Panc1 (cell line): ENCODE measurements at places on chromosomes 2 and 18. TPM values are rescaled to one million over a fixed set of nuclear protein-coding genes. Genes with fewer than 3 reads are reported as not detected.

NOL4 gene
- total RNA-seq, result 1.1 TPM

DNA sequence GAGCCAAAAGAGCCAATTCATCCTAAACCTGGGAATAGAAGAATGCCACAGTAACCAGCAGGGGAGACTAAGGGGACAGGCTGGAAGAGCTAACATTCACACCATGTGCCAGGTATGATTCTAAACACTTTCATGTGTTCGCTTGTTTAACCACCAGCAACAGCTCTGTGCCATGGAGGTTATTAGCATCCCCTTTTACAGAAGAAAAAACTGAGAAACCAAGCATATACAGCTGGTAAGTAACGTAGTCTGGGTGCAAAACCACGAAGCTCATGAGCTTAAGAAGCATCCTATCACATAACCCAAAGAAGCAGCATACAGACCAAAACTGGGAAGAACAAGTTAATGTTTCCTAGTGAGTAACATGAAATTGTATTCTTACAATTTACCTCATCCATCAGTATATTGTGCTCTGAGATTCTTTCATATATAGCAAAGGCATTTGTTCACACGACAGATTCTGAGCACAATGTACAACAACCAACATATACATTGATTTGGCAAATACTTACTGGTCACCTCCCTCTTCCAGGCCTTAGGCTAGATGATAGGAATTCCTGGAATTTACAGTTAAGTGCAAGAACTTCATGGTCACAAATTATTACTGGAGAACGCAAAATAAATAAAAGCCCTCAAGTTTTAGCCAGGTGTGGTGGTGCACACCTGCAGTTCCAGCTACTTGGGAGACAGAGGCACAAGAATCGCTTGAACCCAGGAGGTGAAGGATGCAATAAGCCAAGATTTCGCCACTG is 36.5 kb upstream of the HNRNPA3 start:
- DNase-seq, result no peak

FAM110C gene
- 0.13 TPM for total RNA-seq

- no peak for DNase-seq
Observed at GRCh38 chr2:238127165-238128060, 11.1 kb upstream of the KLHL30 start.

GRCh38 chr2:44767691-44768090 is 173.8 kb upstream of the SIX3 start:
- DNase-seq, result no peak

DNA sequence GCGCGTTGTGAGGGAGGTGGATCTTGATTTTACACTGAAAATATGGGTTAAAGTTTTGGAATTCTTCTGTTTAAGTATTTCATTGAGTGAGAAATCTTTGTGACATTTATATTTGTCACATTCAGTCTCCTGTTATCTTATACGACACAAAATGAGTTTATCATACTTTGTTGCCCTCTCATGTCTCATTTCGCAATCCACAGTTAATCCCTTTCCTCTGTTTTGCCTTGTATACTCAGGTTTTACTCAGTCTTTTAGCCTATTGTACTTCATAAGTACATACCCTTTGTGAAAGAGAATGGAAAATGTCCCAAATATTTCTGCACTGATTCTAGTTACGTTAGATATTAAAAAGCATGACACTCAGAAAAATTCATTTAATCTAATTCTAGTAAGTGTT is 142.7 kb downstream of the ATP9B start:
- no peak for DNase-seq

ARHGAP25 gene
- 0.49 TPM for total RNA-seq

GRCh38 chr2:41907771-41908207 is 140.0 kb upstream of the PKDCC start:
- no peak for DNase-seq

- no peak for DNase-seq
Observed at GRCh38 chr2:68646303-68646702, 2.9 kb downstream of the PROKR1 start.

SLC9A4 gene
- total RNA-seq, result not detected

GRCh38 chr2:236601316-236602202 is 31.9 kb downstream of the ACKR3 start:
- no peak for DNase-seq

DNA sequence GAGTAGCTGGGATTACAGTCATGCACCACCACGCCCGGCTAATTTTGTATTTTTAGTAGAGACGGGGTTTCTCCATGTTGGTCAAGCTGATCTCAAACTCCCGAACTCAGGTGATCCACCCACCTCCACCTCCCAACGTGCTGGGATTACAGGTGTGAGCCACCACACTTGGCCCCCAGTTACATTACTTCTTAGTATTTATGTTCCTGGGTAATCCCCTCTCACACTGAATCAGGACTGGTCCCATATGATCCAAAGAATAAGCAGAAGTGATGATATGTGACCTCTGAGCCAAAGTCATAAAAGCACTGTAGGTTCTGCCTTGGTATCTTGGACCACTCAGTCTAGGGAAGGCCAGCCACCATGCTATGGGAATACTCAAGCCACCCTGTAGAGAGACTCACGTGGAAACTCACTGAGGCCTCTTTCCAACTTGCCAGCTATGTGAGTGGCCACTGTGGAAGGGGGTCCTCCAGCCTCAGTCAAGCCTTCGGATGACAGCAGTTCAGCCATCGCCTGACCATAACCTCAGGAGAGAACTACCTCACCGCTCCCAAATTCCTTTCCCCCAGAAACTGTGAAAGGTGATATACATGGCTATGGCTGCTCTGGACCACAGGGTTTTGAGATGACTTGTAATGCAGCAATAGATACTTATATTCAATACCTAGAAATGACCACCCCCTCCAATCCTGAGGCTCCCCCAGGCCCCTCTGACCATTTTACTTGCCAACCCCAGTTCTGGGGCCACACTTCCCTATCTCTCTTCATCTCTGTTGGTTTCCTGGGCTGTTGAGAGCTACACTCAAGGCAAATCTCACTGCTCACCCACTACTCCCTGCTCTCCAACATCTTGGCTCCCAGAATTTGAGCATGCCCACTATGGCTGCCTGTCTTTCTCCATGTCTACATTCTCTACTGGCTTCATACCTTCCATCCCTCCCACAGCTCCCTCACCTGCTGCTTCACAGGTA is 80.5 kb downstream of the DDX1 start:
- DNase-seq, result no peak

GRCh38 chr18:54187372-54187771 is 37.1 kb downstream of the MBD2 start:
- no peak for DNase-seq

DNA sequence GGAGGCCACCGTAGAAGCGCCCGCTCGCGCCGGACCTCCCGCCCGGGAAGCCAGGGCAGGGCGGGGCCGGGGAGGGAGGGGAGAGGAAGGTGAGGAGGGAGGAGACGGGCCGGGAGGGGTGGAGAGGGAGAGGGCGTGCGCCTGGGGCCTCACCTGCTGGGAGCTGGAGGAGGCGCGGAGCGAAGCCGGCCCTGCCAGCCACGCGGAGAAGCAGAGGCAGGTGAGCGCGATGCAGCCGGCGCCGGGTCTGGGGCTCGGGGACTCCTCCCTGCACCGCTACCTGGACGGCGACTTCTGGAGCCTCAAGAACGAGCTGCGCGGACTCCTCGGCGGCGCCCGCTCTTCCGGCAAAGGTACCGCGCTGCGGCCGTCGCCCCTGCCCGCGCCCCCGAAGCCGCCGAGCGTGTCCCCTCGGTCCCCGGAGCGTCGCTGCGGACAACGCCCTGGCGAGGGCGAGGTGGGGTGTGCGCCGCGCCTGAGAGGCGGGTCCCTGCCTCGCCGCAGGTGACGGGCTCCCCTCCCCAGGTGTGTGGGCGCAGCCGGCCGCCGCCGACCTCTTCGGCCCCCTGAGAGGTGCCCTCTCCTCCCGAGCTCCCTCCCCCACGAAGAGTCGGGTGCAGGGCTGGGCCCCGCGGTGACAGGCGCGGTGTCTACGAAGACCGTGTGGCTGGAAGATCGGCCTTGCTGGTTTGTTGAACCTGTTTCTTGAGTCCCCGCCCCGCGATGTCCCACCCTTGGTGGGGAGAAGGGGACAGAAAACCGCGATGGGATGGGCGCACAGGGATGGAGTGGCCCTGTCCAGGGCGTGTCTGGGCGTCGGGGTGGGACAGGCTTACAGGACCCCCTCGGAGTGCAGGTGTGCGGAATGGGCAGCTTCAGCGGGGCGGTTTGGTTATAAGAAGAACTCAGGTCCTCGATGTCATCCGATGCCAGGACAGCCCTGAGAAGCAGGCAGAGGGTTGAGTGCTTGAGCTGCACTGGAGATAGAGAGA is at the start of gene ACOXL:
Gene ACOXL, plus strand, starts transcription at position 152 of the 992 bp plus-strand sequence. CDS start 35,817 bp downstream, outside the sequence.
- DNase-seq, result no peak

GRCh38 chr2:137828624-137829023 is 135.6 kb upstream of the HNMT start:
- DNase-seq, result no peak

DNA sequence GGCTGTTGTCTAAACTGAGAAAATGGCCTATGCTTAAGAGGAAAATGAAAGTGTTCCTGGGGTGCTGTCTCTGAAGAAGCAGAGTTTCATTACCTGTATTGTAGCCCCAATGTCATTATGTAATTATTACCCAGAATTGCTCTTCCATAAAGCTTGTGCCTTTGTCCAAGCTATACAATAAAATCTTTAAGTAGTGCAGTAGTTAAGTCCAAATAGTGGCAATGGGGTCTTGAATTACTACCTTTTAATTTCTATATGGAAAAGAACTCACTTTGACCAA is 13.8 kb upstream of the ALLC start:
- no peak for DNase-seq

- no peak for DNase-seq
Observed at GRCh38 chr18:70175216-70175615, 30.3 kb downstream of the RTTN start.

- no peak for DNase-seq
Observed at GRCh38 chr2:68723181-68723580, 11.4 kb upstream of the ARHGAP25 start.

MC4R gene
- not detected for total RNA-seq

GCG gene
- 0.31 TPM for total RNA-seq

- no peak for DNase-seq
Observed at GRCh38 chr2:240998706-240998994, 232 bp downstream of the SNED1 start.

MAPK4 gene
- not detected for total RNA-seq

CCDC148 gene
- total RNA-seq, result 0.92 TPM

C2orf92 gene
- total RNA-seq, result 6.0 TPM

PTH2R gene
- total RNA-seq, result 0.10 TPM

DNA sequence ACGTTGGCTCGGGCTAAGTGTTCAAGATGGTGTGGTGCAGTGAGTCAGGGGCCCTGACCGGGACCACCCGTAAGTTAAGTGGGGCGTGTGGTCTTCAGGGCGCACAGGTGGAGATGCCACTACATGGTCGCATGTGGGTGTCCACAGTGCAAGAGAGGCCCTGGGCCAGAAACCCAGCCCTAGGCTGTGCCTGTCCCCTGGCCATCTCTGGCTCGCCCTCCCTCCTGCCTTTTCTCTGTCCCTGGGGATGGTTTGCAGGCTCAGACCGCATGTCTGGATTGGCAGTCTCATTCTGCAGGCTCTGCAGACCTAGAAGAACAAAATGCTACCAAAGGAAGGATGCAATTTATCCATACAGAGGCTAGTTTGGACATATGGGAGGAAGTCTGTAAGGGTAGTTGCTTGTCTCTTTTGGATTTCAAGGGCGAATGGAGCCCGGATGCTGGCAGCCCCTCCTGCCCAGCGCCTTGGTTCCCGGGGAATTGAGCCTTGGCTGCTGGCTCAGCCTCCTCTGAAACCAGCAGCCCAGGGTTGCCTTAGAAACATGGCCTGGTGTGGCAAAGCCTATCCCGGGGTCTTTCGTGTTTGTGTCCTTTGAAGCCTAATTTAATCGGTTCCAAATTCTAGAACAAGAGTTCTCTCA is 417.5 kb upstream of the HS6ST1 start:
- DNase-seq, result no peak

- DNase-seq, result no peak
Observed at GRCh38 chr2:110771547-110772382, 39.4 kb downstream of the ACOXL start.

DNA sequence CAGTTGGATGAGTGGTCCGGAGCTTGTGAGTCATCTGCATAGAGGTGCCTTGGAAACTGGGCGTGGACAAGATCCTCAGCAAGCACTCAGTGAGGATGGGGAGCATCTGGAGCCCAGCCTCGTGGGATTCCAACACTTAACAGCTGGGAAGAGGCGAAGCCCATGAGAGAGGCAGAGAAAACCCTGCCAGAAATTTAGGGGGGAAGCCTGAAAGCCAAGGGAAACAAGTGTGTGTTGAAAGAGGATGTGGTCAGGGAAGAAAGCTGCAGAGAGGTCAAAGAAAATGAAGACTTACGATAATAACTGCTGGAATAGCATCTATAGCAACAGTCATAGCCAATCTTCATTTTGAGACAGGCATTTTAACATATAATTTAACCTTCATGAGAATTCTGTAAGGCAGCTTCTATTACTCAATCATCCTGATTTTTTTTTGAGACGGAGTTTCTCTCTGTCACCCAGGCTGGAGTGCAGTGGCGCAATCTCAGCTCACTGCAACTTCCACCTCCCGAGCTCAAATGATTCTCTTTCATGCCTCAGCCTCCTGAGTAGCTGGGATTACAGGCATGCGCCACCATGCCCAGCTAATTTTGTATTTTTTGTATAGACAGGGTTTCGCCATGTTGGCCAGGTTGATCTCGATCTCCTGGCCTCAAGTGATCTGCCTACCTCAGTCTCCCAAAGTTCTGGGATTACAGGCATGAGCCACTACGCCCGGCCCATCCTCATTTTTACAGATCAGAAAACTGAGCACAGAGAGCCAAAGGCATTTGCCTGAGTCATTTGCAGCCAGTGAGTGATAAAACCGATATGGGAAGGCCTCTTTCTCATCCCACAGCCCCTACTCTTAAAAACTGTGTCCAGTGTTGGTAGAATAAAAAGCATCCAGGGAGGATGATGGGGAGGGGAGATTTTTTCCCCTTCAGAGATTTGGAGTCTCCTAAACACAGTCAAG is 214.4 kb upstream of the EPAS1 start:
- DNase-seq, result no peak

GRCh38 chr2:30266705-30267104 is 35.4 kb downstream of the LBH start:
- DNase-seq, result no peak

SH3RF3 gene
- total RNA-seq, result 4.9 TPM

LRRTM4 gene
- total RNA-seq, result 0.23 TPM

TBC1D8 gene
- 139 TPM for total RNA-seq

ANKRD30B gene
- total RNA-seq, result not detected

- peak; percentile 35 for DNase-seq
Observed at GRCh38 chr2:68594674-68595492, 48.5 kb upstream of the PROKR1 start.

CEBPZOS gene
- total RNA-seq, result 49.3 TPM

DNA sequence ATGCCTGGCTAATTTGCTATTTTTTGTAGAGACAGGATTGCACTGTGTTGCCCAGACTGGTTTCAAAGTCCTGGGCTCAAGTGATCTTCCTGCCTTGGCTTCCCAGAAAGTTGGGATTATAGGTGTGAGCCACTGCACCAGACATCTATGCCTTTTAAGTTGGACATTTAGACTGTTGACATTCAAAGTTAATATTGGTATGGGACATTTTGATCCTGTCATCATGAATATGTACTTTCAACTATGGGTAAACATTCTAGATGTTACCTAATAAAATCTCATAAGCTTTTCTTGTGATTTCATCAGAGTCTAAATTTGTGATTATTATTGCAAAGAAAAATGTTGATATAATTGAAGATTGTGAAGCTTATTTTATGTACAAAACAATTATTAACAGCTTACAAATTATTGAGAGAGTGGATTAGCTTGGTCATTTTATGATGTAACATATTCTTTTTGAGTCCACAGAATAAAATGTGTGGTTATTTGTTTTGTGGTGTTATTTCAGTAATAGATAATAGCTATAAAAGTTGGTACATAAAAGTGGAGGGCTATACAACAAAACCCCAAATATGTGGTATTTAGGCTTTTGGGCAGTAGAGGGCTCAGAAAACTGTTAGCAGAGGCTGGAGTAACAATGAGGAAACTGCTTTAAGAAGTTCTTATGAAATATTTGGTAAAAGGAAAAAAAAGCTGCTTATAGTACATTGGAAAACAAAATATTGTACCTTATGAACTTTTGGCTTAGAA is 41.4 kb downstream of the STARD6 start:
- DNase-seq, result no peak
